ENCODE measurements at places on chromosomes 4 and X.

DNA sequence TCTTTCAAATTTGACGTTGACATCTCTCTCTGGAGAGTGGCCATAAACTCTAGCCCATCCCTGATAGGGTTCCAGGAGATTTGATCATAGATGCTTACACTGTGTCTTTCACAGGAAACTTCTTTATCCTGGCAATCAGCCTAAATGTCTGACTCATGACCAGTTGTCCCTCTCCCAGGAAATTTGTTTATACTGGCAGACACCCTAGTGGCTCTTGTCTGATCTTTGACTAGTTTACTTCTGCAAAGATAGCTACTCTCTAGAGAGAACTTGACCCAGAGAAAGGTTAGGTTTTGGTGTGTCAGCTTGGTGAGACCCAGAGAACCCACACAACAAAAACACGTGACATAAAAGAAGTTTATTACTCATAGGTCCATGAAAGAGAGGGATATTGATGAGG, 509.8 kb downstream of the CENPC start:
- DNase-seq, result peak; percentile 34

DNA sequence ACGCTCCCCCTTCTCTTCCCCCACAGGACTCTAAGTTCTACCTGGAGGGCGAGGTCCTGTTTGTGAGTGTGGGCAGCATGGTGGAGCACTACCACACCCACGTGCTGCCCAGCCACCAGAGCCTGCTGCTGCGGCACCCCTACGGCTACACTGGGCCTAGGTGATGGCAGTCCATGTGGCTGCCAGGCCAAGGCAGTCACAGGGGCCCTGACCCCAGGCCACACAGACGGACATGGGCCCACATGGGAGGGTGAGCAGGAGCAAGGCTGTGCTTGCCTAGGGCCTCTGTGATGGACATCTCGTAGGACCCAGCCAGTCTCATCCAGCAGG, 10.0 kb upstream of the ADD1 start:
- DNase-seq, result no peak

DNA sequence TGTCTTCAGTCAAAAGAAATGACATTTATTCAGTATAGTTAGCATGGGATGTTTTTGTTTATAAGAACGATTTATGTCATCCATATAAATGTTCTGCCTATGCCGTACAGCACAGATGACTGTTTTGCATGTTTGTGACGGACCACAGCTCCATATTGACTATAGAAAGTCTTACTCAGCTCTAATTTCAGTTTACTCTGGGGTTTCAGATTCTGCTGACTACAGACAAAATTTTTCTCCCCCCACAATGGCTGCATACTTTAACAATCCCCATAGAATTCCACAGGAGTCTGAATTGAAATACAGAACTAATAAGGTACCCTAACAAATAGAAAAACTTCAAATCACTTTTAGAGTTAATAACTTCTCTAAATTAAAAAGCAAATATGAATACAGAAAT, 191.0 kb downstream of the SCFD2 start:
- no peak for DNase-seq

- DNase-seq, result no peak
These were observed 90.3 kb downstream of the ATP11C start for GRCh38 chrX:139842326-139843185.

GRCh38 chr4:22471999-22472461, 43.8 kb downstream of the ADGRA3 start:
- DNase-seq, result no peak

GRCh38 chrX:71910986-71911730, 513 bp downstream of the NHSL2 start:
- no peak for DNase-seq

- DNase-seq, result peak; percentile 91
These were observed 20.5 kb downstream of the UGT2B7 start for GRCh38 chr4:69116645-69117321.

- DNase-seq, result peak; percentile 86
These were observed 2.0 kb upstream of the THAP9 start for GRCh38 chr4:82898322-82899243.

- no peak for DNase-seq
These were observed 16.0 kb downstream of the HPSE start for GRCh38 chr4:83318666-83319065.

DNA sequence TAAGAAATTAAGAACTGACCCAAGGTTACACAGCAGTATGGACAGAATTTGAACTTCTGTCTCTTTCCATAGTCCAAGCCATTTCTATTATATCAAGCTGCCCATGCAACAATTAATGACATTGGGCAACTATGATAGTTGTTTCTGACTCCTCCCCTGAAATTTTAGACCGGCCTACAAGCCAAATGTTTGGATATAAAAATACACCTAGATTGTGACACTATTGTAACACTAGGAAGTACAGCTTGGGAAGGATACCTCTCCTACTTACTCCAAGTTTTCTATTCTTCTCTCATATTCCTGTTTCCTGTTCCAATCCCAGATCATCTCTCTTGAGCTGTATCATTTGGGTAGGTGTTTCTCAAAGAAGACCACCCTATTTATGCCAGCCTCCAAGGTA, 43.5 kb downstream of the RCHY1 start:
- DNase-seq, result no peak

Data from fibroblast of villous mesenchyme (primary cell).